ENCODE measurements at places on chromosomes 7 and 10. TPM values are rescaled to one million over a fixed set of nuclear protein-coding genes. Genes with fewer than 3 reads are reported as not detected.

MRPL32 gene
- 42.6 TPM for total RNA-seq

MKI67 gene
- total RNA-seq = 0.62 TPM

C10orf105 gene
- total RNA-seq = 0.24 TPM

MALRD1 gene
- 0.62 TPM for total RNA-seq

NPTX2 gene
- 3.3 TPM for total RNA-seq

AGR2 gene
- total RNA-seq = not detected

ATOH7 gene
- not detected for total RNA-seq

MMP21 gene
- 0.28 TPM for total RNA-seq

CPA4 gene
- total RNA-seq = 0.62 TPM

CADPS2 gene
- total RNA-seq = 15.6 TPM

DYDC2 gene
- not detected for total RNA-seq

PNLIPRP3 gene
- not detected for total RNA-seq

VPS50 gene
- total RNA-seq = 25.7 TPM

ZNF786 gene
- total RNA-seq = 3.4 TPM

Measured in posterior vena cava (tissue), 2 donors.